Renal cortical epithelial cell (primary cell): ENCODE measurements at places on chromosomes 6 and 20. TPM values are rescaled to one million over a fixed set of nuclear protein-coding genes. Genes with fewer than 3 reads are reported as not detected.

C6orf118 gene
- 0.10 TPM in 1 of 2 replicates, not detected in the other for total RNA-seq

SLC18B1 gene
- 23.1 and 25.4 TPM in 2 replicates for total RNA-seq

PRRC2A gene
- total RNA-seq: 13.9 and 90.6 TPM in 2 replicates

KIF25 gene
- total RNA-seq: 0.05 TPM in 1 of 2 replicates, not detected in the other

DNA sequence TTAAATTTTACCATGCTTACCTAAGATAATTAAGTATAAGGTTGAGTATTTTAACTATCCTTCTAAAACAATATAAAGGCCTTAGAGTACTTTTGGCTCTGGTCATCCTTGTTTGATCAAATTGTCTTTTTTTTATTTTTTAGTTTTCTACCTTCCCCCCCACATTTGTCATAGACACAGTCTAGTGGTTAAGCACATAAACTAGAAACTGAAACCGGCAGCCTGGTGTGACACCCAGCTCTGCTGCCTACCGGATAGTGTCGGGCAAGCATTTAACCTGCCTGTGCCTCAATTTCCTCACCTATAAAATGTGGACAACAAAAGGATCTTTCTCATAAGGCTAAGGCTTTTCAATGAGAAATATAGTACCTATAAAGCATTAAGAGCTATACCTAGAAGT lies 21.6 kb upstream of the TULP4 start:
- peak; percentile 44 for DNase-seq

DNA sequence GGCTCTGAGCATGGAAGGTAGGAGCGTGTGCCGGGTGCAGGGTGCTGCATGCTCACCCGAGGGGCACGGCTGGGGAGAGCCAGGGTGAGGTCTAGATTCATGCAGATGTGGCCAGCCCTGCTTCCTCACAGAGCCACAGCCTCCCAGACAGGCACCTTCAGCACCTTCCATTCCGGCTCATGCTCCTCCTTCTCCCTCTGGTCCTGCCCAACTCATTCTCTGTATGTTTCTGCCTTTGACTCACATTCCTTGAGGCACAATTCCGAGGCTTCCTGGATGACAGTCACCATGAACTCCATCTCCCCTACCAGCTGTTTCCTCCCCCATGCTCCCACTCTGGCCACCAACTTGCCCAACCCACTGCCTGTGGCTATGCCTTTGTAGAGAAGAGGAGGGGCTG lies 35.4 kb downstream of the DACT2 start:
- peak; percentile 47 for DNase-seq

DNA sequence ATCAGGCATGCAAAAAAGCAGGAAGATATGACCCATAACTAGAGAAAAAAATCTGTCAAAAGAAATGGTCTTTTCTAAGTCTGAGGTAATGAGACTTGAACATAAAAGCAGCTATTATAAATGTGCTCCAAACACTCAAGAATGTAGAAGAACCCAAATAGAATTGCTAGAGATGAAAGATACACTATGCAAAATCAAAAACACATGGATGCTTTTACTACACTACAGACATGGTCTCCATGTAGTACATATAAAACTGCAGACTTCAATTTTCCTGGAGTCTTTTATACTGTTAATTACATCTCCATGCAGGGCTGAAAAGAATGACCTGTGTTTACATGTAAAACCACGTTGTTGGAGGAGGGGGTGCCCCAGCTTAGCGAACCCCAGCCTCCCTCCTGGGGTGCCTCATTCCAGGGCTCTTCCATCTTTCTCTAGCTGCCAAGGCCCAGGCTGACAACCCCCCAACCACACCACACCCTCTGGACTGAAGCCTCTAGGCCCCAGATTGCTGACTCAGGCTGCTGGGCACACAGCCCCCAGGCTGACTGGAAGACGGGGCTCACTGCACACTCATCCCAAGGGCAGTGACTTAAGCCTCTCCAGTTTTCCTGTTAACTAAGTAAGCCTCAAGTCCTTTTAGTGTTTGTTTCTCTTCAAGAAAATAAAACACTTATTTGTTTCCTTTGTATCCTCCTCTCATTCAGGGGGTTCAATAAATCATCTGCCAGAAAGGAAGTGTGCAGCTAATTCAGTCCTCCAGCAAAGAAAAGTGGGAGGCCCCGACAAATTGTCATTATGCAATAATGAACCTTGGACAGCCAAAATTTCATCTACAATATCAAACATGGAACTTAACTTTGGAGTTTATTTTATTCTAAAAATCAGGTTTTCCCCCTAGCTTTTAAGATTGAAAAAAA lies 26.0 kb upstream of the PLAGL1 start:
- DNase-seq: peak; percentile 80

GRCh38 chr20:5510446-5510845 lies 193.7 kb upstream of the PROKR2 start:
- DNase-seq: no peak

- DNase-seq: no peak
These were observed 338.4 kb upstream of the IRAK1BP1 start for GRCh38 chr6:78528926-78529325.
